Stimulated activated CD8-positive, alpha-beta memory T cell treated with anti-CD3 and anti-CD28 coated beads, Interleukin-4, amount 100 ng/mL, for 1 hour (primary cell): ENCODE measurements at places on chromosomes 2 and 18.
A peak's percentile ranks its signal among the peaks of the same experiment; 100 is the strongest.

- DNase-seq, result no peak
Measured at GRCh38 chr2:54572262-54572635, 116.1 kb downstream of the SPTBN1 start.

DNA sequence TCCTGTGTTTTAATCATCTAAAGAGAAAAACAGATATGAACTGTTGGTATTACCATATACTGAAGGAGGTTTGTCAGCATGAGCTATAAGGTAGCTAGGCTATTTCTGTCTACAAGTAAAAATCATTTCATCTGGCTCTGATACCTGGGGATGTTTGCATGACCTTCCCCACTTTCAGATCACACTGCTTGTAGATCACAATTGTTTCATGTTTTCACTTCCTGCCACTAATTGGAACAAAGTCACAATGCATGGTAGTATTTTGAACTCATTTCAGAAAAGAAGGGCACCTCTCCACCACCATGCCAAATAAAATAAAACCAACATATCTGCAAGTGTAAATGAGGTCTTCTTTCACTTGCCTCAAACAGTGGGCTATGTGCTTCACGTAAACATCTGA lies 37.8 kb downstream of the NYAP2 start:
- no peak for DNase-seq

DNA sequence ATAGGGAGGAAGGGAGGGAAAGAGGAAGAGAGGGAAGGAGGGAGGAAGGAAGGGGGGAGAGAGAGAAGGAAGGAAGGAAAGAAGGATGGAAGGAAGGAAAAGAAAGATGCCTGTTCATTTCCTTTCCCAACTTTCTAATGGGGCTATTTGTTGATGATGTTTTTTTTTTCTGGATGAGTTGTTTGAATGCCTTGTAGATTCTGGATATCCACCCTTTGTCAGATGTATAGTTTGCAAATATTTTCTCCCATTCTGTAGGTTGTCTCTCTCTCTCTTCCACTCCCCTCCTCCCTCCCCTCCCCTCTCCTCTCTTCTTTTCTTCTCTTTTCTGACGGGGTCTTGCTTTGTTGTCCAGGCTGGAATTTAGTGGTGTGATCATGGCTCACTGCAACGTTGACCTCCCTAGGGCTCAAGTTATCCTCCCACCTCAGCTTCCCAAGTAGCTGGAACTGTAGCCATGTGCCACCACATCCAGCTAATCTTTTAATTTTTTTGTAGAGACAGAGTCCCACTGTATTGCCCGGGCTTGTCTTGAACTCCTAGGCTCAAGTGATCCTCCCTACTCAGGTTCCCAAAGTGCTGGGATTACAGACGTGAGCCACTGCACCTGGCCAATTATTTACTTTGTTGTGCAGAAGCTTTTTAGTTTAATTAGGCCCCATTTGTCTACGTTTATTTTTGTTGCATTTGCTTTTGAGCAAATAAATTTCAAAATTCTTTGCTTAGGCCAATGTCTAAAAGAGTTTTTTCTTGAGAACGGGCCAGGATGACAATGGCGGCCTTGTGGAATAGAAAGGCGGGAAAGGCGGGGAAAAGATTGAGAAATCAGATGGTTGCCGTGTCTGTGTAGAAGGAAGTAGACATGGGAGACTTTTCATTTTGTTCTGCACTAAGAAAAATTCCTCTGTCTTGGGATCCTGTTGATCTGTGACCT lies 57.3 kb upstream of the FAM117B start:
- DNase-seq, result no peak

- no peak for DNase-seq
Measured at GRCh38 chr18:76455003-76455676, 39.9 kb downstream of the ZNF516 start.

DNA sequence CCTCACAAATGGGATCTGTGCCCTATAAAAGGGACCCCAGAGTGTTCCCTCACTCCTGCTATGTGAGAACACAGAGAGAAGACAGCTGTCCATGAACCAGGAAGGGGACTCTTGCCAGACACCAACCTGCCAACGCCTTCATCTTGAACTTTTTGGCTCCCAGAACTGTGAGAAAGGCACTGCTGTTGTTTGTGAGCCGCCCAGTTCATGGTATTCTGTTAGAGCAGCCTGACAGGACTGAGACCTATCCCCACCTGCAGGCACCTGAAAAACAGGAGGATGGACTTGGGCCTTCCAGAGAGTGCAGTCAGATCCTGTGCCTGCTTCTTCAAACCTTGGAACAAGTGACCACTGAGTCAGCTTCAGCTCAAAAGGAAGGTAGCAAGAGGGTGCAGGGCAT lies 51.4 kb downstream of the CRACDL start:
- no peak for DNase-seq

DNA sequence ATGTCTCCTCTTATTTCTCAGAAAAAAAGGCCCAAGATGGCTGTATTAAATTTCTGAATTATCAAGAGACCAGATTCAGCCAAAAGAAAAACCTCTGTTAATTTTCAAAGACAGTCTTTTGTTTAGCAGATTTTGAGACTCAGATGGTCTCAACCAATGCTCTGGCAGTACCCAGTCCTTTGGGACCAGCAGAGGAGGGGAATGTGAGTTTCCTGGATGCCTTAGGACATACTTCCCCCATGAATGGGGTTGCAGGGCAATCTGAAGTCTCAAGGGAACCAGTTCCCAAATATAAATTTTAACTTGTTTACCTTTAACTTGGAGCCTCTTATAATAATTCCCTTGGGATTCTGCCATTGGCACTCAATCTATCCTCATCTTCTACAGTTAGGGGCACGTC lies 107.8 kb upstream of the ZNF521 start:
- no peak for DNase-seq

GRCh38 chr18:1595195-1595594 lies 690.5 kb downstream of the ADCYAP1 start:
- DNase-seq, result no peak

- no peak for DNase-seq
Measured at GRCh38 chr2:64501946-64502345, 22.2 kb upstream of the AFTPH start.

- no peak for DNase-seq
Measured at GRCh38 chr2:196403471-196403870, 232.1 kb upstream of the STK17B start.

DNA sequence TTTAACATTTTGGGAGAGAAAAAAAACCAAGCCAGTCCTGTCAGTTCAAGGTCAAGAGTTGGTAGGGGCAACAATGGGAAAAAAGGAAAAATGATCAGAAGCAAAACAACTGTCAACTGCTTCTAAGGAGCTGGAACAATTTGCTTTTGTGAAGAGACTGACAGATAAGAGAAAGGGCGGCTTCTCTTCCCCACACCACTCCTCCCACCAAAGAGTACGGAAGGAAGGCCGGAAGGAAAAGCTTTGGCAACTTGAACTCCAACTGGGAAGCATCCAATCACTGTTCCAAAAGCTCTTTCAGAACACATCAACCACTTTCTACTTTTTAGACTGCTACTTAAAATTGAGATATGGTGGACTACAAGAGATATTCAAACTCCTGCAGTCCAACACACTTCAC lies 57.8 kb upstream of the NFU1 start:
- DNase-seq, result no peak

GRCh38 chr18:29002747-29003146 lies 825.8 kb upstream of the CDH2 start:
- no peak for DNase-seq

- DNase-seq, result no peak
Measured at GRCh38 chr2:62216616-62217015, 20.7 kb downstream of the B3GNT2 start.

DNA sequence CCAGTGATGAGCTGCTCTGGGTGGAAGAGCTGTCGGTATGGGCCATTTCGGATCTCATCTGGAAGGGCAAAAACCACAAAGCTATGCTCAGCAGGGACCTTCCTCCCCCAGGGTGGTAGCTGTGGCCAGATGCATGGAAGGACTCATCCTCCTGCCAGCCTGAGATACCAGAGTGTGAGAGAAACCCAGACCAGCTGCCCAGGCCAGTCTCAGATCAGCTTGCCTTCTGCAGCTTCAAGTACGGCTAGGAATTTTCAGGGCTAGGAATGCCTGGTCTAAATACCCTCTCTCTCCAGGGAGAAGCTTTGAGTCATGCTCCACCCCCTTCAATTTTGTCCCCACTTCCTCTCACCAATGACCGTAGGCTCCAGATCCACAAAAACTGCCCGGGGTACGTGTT lies 1.4 kb upstream of the TUBA4B start:
- DNase-seq, result no peak

- no peak for DNase-seq
Measured at GRCh38 chr2:185835974-185836373, 97.4 kb downstream of the FSIP2 start.

DNA sequence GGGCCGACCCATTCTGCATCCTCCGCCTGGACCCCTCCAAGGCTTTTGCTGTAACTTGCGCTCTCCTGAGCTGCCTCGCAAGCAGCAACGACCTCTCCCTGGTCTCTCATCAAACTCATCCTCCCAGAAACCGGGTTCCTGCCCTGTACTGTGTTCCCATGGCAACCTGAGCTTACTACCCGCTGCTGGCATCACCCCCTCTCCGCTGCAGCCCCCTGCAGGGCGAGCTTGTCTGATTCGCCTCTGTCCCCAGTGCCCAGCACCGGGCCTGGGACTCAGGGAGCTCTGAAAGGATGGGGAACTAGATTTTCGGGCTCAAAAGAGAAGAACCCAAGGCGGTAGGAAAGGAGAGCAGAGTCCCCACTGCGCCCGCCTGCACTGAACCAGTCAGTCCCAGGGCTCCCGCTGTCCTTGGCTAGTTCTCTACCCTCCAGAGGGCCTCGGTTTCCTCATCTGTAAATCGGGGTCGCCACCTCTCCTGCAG lies 463 bp downstream of the HS1BP3 start:
- peak; percentile 8 for DNase-seq

DNA sequence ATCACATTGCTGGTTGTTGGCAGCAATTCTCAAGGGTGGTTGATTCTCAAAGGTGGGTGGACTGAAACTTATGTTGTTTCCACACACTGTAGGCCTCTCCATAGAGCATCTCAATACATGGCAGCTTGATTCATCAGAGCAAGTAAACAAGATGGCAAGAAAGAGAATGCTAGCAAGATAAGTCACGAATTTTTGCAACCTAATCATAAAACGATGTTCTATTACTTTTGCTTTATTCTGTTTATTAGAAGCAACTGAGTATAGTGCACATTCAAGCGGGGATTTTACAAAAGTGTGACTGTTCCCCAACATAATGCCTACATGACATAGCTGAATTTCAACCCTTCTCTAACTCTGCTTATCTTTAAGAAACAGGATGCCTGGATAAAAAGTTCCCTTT lies 136.2 kb downstream of the CCDC178 start:
- DNase-seq, result no peak

- DNase-seq, result no peak
Measured at GRCh38 chr2:230327418-230328154, 593 bp downstream of the SP140L start.

GRCh38 chr2:55732854-55733253 lies 39.2 kb upstream of the PNPT1 start:
- DNase-seq, result no peak

DNA sequence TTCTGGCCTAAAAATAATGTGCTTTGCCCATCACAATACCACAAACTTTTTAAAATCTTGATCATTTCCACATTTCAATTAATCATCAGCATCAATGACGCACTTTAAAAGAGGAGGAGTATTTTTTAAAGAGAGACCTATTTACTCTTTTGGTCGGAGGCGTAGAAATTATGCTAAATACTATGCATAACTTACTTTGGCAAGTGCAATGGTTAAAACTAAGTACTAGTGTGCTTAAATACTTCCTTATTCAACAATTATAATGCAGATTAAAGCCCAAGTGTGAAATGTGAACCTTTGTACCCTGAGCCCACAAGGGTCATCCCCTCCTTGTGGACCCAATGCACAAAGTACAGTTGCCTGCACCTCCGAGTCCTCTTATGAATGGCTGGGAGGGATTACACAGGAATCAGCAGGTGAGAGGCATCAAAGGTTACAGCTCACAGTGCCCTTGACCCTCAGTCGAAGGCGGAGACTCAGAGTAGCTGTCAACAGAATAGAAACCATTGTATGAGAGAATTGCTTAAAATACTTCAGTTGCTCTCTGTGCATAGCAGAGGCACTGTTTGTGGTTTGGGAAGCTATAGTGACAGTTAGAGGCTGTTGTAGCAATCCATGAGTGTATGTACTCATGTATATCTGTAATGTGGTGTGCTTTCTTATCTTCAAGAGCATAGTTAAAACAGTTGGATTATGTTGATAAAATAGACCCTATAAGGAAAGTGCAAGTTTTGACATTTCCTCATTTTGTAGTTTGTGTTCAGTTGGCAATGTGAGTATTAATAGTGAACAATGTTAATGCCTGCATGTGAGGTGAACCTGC lies 151.7 kb upstream of the ITGA4 start:
- no peak for DNase-seq

GRCh38 chr2:145599756-145600155 lies 1079.8 kb upstream of the ZEB2 start:
- DNase-seq, result no peak

DNA sequence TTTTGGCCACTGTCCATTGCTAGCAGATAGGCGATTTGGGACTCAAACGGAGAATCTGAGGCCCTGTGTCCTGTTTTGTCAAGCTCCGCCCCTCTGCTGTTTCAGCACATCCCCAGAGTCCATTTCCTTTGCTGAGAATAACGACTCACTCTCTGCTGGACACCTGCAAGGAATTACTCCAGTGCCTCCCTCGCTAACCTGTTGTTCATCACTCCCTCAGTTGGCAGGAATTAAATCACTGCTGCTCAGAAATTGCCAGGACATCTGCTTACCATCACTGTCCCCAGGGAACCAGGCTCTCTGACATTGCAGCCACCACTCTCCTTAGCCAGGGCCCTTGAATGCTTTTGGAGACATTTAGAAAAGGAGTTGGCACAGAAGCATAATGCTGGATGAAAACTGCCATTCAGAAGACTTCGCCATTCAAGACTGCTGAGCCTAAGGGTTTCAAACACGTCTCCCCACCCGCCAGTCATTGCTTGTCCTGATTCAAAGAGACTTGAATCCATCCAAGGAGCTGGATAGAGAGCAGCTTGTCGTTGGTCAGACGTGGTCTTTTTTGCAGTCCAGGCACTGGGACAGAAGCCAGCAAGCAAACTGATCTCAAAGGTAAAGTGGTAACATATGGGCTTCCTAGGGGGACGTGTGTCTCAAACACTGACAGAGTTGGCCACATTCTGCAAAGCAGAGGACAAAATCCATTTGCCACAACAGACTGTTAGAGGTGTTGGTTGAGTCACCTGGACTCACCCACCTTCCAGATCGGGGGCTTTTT lies 155.3 kb downstream of the UXS1 start:
- DNase-seq, result no peak

- DNase-seq, result no peak
Measured at GRCh38 chr18:24502667-24503523, 42.5 kb downstream of the HRH4 start.

DNA sequence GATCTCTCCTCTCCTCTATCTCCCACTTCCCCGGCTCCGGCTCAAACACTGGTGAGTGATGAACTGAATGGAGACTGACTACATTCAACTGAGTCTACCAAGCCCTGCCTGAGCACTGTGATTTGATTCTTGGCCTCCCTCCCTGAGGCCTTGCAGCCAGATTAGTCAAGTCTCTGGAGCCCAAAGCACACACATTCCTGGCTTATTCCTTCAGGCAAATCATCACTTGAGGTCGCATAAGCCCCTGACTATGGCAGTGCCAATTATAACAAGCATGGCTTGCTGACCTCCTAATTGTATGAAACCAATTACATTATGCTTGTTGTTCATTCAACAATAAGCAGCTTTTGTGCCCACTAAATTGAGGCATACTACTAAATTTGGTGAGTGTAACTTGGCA lies 34.6 kb downstream of the EFEMP1 start:
- no peak for DNase-seq

GRCh38 chr18:63736876-63737275 lies 34.1 kb downstream of the SERPINB11 start:
- no peak for DNase-seq
